Right lung (tissue), 10 donors: ENCODE measurements at places on chromosomes 2 and 18.

GRCh38 chr18:24841536-24841935 is 381.1 kb downstream of the HRH4 start:
- DNase-seq: no peak

DNA sequence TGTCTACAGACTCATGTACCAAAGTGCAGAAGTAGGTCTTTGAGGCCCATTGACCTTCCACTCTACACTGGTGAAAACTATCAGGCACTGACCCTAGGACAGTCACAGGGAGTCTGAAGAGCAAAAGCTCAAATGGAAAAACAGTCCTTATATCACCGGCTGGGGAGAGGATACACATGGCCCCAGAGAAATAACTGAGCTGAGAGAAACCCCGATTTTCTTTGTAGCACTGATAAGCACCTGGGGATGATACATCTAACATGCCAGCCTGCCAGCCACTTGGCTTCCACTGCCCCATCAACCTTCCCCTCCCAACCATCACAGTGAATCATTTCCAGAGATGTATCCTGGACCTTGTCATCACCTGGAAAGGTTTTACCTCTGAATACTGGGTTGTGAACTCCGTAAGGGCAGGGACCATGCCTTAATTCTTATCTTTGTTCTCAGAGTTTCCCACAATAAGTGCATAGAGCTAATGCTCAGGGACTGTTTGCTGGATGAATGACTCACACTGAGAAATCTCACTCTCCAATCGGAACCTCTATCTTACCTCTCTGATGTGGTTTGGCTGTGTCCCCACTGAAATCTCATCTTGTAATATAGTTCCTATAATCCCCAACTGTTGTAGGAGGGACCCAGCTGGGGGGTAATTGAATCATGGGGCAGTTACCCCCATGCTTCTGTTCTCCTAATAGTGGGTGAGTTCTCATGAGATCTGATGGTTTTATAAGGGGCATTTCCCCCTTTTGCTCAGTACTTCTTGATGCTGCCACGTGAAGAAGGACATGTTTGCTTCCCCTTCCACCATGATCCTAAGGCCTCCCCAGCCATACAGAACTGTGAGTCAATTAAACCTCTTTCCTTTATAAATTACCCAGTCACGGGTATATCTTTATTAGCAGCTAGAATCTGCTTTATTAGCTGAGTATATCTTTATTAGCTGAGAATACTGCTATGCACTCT is 37.1 kb downstream of the EVA1A start:
- no peak for DNase-seq

GRCh38 chr2:160064916-160065315 is 2.5 kb upstream of the PLA2R1 start:
- no peak for DNase-seq

GRCh38 chr2:105450471-105450870 is 51.6 kb upstream of the FHL2 start:
- DNase-seq: no peak

- peak; percentile 69 for DNase-seq
These were observed 79.7 kb upstream of the MSH2 start for GRCh38 chr2:47323009-47323821.

DNA sequence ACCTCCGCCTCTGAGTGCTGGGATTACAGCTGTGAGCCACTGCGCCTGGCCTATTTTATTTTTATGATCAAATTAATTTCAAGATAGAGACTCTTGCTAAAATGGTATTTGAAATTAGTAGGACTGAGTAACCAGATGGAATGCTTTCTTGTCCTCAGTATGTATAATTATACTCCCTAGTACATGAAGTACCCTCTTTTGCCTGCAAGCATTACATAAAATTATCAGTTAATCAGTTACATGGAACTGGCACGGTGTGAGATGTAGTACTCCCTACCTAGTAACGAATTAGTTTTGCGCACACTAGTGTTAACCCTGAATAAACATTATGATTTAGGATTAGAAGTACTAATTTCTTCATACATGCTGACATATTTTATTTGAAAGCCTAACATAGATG is 41.6 kb downstream of the RBBP8 start:
- DNase-seq: no peak

- no peak for DNase-seq
These were observed 18.0 kb downstream of the TBR1 start for GRCh38 chr2:161434118-161434517.

DNA sequence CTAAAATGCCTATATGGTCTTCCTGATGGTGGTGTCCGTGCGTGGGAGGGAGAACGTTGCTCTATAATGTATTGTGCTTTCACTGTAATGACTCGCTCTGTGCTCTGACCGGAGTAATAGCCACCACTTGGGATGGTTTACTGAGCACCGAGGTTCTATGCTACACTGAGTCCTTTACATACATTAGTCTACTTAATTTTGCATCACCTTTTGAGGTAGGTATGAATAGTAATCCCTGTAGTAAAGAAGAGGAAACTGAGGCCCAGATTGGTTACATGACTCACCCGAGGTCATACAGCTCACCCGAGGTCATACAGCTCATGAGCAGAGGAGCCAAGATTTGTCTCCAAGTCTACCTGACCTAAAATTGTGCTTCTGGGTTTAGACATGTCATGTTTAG is 79.5 kb downstream of the ARMC9 start:
- no peak for DNase-seq

DNA sequence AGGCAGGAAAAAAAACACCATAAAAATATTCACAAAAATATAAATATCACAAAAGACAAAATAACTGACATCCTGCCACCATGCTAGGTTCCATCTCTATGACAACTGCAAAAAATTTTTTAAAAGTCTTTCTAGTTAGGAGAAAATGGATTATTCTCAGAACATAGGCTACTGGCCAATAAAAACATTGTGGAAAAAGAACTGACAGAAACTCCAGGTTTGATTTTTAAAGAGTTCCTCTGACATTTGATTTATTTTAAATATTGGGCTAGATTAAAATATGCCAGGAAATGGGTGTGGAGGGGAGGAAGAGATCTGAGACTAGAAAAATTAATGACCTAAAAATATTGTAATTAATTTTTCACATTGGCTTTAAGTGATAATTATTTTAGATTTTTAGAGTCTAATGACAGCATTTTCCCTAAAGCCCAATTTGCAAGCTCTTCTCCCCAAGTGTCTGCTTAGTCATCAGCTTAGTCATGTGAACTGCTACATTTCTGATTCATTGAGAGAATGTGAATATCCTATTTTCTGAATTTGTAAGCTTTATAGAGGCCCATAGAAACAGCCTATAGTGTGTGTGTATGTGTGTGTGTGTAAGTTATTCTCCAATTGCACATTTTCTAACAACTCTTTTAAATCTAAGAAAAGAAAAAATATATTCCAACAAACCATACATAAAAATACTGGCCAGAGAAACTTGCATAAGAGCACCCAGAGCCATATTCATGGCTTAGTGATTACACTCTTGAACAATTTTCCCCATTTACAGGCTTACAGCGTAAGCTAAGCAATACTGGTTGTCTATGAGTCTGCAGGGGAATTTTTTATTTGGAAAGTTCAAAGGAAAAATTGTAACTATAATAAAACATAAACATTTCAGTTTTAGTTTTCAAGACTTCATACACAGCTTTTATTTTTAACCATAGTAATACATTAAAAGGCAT is 48.4 kb downstream of the TMEFF2 start:
- DNase-seq: no peak

- DNase-seq: no peak
These were observed 460.8 kb upstream of the SALL3 start for GRCh38 chr18:78518805-78519204.

DNA sequence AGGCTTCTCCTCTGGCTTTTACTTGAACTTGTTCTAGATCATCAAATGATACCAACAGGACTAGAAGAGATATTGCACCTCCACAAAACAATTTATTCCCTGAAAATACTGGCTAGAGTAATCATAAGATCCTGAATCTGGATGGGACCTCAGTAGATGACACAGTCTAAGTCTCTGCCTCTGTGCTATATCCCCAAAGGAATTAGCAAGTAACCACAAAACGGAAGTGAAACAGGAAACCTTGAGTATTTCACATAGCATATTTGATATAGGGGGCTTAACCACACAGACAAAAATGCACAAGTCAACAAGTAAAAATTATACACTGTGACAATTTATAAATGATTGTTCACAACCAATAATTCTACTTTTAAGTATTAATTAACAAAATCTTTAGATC is 456.9 kb upstream of the TNP1 start:
- no peak for DNase-seq

DNA sequence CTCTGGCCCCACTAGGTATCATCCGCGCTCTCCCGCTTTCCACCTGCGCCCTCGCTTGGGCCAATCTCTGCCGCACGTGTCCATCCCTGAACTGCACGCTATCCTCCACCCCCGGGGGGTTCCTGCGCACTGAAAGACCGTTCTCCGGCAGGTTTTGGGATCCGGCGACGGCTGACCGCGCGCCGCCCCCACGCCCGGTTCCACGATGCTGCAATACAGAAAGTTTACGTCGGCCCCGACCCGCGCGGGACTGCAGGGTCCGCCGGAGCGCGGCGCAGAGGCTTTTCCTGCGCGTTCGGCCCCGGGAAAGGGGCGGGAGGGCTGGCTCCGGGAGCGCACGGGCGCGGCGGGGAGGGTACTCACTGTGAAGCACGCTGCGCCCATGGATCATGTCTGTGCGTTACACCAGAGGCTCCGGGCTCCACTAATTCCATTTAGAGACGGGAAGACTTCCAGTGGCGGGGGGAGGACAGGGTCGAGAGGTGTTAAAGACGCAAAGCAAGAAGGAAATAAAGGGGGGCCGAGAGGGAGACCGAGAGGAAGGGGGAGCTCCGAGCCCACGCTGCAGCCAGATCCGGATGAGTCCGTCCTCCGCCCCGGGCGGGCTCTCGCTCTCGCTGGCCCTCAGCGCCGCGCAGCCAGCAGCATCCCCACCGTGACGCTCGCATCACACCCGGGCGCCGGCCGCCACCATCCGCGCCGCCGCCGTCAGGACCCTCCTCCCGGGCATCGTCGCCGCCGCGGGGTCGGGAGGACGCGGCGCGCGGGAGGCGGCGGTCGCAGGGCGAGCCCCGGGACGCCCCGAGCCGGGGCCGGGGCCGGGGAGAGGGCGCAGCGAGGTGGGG is 664 bp downstream of the NETO1 start:
- no peak for DNase-seq

- DNase-seq: no peak
These were observed 438 bp downstream of the PSMA8 start for GRCh38 chr18:26134107-26134506.

GRCh38 chr18:26657631-26658581 is 109.6 kb upstream of the KCTD1 start:
- peak; percentile 13 for DNase-seq

DNA sequence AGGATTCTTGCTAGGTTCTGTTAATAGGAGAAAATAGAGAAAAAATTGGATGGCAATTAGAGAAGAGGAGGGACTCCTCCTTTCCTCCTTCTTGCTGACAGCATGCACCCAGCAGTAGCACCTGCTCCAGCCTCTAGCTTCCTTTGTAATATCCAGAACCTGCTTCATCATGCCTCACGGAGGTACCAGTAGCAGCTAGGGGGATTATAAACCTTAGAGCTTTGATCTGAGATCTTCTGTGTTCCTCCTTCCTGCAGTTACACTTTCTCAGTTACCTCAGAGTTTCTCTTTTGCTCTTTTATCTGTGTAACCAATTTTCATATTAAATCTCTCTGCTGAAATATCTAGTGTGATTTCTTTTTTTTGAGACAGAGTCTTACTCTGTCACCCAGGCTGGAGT is 16.6 kb downstream of the DPP4 start:
- no peak for DNase-seq

- no peak for DNase-seq
These were observed 83.6 kb upstream of the NCKAP5 start for GRCh38 chr2:133651861-133652260.

- peak; percentile 95 for DNase-seq
These were observed at the start of gene EPHA4 for GRCh38 chr2:221572219-221572820. TSS of gene EPHA4 (minus strand) at chr2:221572304. CDS start at chr2:221572248, 56 bp downstream.

DNA sequence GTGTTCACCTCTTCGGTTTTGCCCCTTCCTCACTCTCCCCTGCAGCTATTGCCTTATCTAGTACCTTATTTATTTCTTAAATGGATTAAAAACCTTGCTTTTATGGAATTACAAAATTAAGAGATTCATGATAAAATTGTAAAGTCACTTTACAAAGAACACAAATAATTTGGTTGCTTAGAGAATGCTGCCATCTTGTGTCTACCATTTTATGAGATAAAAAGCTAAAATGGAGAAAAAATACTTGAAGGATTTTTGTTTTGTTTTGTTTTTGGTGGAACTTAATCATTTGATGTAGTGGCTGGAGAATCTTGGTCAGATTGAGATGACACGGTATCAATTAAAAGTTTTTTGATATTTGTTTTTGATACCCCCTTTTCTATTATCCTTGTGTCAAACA is 69.6 kb downstream of the R3HDM1 start:
- DNase-seq: no peak

GRCh38 chr2:16700551-16701259 is 35.1 kb upstream of the CYRIA start:
- DNase-seq: no peak

GRCh38 chr2:145909766-145910165 is 1389.8 kb upstream of the ZEB2 start:
- no peak for DNase-seq

GRCh38 chr18:8065773-8066172 is 498.7 kb downstream of the PTPRM start:
- DNase-seq: no peak

GRCh38 chr2:38185012-38185491 is 109.1 kb upstream of the CYP1B1 start:
- DNase-seq: no peak

- no peak for DNase-seq
These were observed 75.5 kb upstream of the ATP5MC3 start for GRCh38 chr2:175256806-175257585.

DNA sequence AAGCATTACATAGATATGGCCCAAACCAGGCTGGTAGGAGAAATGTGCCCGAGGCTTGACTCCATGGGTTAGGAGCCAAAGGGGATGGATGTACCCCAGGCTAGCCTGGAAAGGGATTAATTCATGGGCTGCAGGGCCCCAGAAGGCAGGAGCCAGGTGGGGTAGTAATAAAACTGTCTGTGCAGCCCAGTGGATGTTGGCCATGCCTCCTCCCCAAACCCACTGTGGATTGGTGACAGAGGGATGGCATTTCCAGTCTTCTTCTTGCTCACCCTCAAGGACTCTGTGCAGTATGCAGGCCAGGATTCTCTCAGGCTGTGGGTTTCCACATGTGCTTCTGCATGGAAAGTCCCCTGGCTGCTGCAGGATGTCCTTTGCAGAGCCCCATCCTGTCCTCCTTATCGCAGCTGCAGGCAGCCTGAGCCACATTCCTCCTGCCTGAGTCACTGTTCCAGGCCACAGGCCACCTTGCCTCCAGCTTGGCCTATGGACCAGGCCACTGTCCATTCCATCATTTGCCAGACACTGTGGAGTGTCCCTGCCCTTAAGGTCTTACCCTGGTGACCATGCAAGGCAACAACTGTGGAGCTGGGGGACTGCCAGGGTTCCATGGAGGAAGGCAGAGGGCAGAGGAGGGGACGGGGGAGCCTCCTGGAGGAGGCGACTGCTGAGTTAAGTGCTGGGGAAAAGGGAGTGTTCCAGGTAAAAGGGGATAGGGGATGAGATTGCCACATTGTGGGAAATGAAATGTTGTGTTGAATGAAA is 38.9 kb downstream of the INO80C start:
- DNase-seq: no peak

- DNase-seq: no peak
These were observed 95.3 kb downstream of the EIPR1 start for GRCh38 chr2:3282056-3282998.
